HepG2 (cell line): ENCODE measurements at places on chromosomes 16 and 17. TPM values are rescaled to one million over a fixed set of nuclear protein-coding genes. Genes with fewer than 3 reads are reported as not detected.

RNF157 gene
- total RNA-seq: 1.4 and 1.5 TPM in 2 replicates

NACA2 gene
- total RNA-seq: 0.56 TPM in 1 of 2 replicates, not detected in the other

ABCC6 gene
- total RNA-seq: 69.0 and 105 TPM in 2 replicates

HERPUD1 gene
- 65.3 and 96.2 TPM in 2 replicates for total RNA-seq

DNA sequence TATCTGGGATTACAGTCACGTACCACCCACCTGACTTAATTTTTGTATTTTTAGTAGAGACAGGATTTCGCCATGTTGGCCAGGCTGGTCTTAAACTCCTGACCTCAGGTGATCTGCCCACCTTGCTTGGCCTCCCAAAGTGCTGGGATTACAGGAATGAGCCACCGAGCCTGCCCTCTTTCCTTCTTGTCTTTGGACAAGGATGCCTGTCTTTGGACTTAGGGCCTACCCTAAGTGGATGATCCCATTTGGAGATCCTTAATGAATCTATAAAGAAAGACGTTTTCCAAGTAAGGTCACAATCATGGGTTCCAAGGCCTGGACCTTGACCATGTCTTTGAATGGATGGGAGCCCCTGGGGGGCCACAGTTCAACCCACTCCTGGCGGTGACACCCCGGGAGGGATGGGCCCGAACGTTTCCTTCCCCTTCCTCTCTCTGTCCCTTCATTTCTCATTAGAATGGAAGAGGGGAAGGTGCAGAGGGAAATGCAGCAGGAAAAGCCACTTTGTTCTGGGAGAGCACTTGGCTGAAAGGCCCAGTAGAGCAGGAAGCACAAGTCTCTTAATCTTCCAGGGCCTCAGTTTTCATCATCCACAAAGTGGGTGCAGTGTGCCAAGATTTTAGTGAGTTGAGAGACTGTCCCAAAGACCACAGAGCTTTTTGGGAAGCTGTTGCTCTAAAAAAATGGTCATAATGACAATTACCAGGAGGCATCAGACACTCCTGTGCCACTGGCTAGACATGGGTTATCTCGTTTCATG is 353.3 kb downstream of the SEC14L1 start:
- H3K4me1 ChIP-seq: no peaks in the 10 kb centered on the region
- peaks cover 61% of the 10 kb centered on the region for H3K36me3 ChIP-seq

GRCh38 chr17:10058921-10059683 is 139.3 kb downstream of the GAS7 start:
- no peaks in the 10 kb centered on the region for H3K36me3 ChIP-seq
- no peak overlapping the region for H3K4me3 ChIP-seq
- DNase-seq: no peak
- H3K4me1 ChIP-seq: peaks cover 9% of the 10 kb centered on the region
- H3K27me3 ChIP-seq: peaks cover 9% of the 10 kb centered on the region

GRCh38 chr17:14011740-14012405 is 57.4 kb upstream of the COX10 start:
- no peaks in the 10 kb centered on the region for H3K27me3 ChIP-seq
- H3K4me1 ChIP-seq: peaks cover 3% of the 10 kb centered on the region; the same call in 1 of the 2 replicates
- no peaks in the 10 kb centered on the region for H3K36me3 ChIP-seq

DNA sequence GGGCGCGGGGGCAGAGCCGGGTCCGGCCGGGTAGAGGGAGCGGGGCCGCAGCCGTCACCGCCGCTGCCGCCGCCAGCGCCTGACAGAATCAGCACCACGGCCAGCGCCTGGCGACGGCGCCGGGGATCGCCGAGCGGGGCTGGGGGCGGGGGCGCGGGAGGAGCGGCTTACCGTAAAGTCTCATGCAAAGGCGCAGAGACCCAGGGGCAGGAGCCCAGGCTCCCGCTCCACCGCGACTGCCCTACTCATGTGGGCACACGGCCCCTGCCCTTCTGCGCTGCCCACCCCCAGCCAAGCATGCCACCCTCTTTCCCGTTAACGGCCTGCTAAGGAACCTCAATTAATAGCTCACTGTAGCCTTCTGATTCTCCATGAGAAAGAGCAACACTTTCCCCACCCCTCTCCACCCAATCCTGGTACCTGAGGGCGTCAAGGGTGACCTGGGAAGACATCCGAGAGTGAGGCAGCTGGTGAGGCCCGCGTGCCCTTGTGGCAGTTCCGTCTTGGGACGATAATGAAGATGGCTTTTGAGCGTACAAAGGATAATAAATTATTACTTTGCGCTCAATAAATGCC is at the start of gene SEZ6:
Gene SEZ6, minus strand, starts transcription at position 98 of the 576 bp plus-strand sequence. CDS start 164 bp downstream, outside the sequence.
- no peak within 1 kb of the TSS for H3K4me3 ChIP-seq
- peaks cover 40% of the 10 kb centered on the region for H3K4me1 ChIP-seq
- H3K27me3 ChIP-seq: peaks cover 8% of the 10 kb centered on the region

DNA sequence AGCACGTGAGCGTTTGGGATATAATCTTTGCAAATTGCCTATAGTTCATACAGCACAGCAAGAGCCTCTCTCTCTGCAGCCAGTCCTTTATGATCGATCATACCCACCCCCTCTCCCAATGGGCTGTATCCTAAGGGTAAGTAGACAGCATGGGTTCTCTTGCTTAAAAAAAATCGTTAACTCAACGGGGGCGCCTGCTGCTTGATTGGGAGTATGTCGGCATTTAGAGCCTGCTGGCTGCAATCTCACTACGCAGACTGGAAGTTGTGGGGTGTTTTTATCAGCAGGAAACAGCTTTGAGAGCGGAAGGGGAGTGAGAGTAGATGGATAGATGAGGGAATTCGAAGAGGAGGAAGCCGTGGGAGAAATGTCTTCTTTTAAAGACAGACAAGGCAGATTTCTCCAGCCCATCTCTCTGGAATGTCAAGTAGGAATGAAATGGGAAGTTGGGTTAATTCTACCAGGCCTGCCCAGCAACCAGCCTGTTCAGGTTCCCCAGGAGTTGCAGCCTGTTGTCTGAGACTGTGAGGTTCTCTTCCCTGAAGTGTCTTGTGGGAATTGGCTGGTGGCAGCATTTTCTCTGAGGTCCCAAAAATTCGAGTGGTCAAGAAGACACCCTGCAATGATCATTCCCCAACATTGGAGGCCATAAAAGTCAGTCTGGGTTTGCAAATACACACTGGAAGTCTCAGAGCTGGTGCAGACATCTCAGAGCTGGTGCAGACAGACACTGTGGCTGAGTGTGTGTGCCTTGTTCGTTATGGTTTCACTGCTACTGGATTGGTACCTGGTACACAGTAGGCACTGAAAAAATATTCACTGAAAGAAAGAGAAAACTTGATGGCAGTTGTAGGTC is 65.6 kb downstream of the PRKCB start:
- H3K36me3 ChIP-seq: no peaks in the 10 kb centered on the region
- peaks cover 10% of the 10 kb centered on the region; the same call in 1 of the 3 replicates for H3K27me3 ChIP-seq
- no peak for DNase-seq
- H3K27ac ChIP-seq: no peak overlapping the region
- H3K4me3 ChIP-seq: no peak overlapping the region

DNA sequence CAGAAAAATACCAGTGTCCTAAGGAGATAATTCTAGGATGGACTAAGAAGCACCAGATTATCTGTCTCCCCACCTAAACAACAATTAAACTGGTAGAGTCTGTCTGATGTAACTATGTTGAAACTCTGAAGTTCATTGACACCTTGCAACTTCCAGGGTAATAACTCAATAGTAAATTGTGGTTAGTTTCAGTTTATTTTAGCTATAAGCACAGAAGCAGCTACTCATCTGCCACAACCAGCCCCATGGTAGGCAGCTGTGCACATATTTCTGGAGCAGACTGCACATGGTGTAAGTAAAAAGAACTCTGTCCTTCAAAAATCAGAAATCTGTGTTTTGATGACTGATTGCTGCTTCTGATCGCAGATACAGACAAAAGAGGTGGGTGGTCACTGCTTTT is 852.1 kb downstream of the CDH11 start:
- H3K4me3 ChIP-seq: no peak overlapping the region
- H3K36me3 ChIP-seq: no peaks in the 10 kb centered on the region
- DNase-seq: no peak
- no peak overlapping the region for H3K27ac ChIP-seq
